ENCODE measurements at places on chromosomes 5 and 9.

- DNase-seq, result no peak
These were observed 147.1 kb downstream of the ERCC6L2 start for GRCh38 chr9:96022445-96023051.

DNA sequence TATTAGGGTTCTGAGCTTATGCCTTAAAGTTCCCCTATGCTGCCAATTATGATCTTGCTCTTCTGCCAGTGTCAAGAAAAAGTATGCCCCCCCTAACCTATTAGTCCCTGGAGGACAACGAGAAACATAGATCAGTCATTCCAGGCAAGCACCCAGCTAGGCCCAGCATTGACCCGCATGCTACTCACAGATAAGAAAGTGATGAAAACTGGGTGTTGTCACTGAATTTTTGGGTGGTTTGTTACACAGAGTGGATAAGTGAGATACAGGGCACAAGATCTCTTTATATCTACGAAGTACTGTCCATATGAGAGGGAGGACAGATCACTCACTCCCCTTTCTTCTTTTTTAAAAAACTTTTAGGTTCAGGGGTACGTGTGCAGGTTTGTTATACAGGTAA, 6.4 kb upstream of the TEX48 start:
- no peak for DNase-seq

DNA sequence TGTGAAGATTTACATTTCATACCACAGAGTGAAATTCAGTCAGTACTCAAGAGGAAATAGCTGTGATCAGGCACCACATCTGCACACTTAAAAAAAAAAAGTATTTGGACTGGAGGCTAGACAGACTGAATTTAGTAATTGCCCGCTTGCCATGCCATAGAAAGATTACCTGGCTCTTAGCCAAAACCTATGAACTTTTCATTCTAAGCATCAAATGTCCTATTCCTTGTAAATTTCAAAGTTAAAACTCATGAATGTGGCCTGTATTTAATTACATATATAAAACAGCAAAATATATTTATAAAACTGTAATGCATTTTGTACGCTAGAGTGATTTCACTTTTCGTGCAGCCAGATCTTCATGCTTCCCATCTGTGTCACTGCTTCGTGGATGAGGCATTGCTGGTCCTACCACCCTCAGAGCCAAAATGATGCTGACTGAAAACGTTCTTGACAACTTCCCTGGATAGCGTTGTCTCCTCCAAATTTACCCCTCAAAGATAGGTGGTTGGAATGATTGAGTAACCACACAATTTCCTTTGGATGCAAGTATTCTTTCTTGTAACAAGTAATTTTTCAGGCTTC, 447.9 kb upstream of the SGCD start:
- DNase-seq, result no peak

- DNase-seq, result no peak
These were observed 13.5 kb downstream of the RLN1 start for GRCh38 chr9:5326187-5326586.

- DNase-seq, result no peak
These were observed 45.7 kb downstream of the BNC2 start for GRCh38 chr9:16824545-16825330.

- no peak for DNase-seq
These were observed 597.3 kb downstream of the GABRG2 start for GRCh38 chr5:162664846-162665245.

Data from activated CD4-positive, alpha-beta T cell treated with anti-CD3 and anti-CD28 coated beads, Interleukin-2, amount 50 U/mL, for 1 hour (primary cell).